ENCODE measurements at places on chromosomes 13 and 19. TPM values are rescaled to one million over a fixed set of nuclear protein-coding genes. Genes with fewer than 3 reads are reported as not detected.

DNA sequence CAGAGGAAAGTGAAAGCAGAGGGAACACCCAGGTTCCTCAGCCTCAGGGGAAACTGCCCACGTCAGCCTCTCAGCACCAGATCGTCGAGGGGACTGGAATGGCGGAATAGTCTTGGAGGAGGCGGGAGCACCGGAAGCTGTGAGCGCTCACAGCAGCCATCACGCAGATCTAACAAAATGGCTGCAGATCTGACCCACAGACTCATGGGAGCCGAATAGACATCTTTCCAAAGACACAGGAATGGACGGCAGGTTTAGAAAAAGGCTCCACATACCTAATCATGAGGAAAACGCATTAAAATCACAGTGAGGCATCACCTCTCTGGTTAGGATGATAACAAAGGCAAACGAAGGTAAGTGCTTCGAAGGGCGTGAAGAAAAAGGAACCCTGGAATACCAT is 11.8 kb upstream of the LILRA2 start:
- H3K36me3 ChIP-seq = no peaks in the 10 kb centered on the region
- H3K27ac ChIP-seq = no peak overlapping the region
- no peak overlapping the region for H3K4me3 ChIP-seq
- no peaks in the 10 kb centered on the region for H3K27me3 ChIP-seq
- DNase-seq = no peak

DNA sequence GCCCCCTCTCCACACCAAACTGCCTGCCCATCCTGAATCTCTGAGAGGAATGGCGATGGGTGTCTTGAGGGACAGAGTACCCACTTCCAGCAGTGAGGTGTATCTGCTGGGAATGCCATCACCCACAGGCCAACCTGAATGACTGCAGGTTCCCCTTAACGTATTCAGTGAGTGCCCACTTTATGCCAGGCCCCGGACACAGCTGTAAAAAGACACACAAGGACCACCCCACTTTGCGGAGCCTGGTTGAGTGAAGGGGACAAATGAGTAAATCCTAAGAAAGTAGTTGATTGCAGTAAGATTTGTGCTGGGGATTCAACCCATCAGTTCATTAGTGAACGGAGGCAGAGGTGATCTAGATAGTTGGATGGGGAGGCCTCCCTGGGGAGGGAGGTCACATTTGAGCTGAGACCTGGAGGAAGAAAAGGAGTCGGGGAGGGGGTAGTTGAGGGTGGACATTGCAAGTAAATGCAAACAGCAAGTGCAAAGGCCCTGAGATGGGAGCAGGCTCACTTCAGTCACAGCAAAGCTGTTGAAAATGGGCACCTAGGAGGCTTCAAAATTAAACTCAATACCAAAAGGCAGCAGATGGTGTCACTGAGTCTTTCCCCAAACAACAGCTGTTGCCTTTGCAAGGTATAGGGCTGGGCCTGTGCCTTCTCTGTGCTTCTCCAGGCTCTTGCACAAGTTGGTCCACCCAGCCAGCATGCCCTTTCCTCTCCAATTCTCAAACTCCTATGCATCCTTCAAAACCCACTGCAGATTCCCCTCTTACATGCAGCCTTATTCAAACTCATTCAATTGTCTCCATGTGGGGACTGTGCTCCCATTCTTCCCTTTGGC is 4.3 kb downstream of the GDF15 start:
- peaks cover 2% of the 10 kb centered on the region for H3K27me3 ChIP-seq
- H3K4me3 ChIP-seq = no peak overlapping the region
- no peak overlapping the region for H3K27ac ChIP-seq
- peaks cover 8% of the 10 kb centered on the region for H3K4me1 ChIP-seq
- DNase-seq = no peak
- H3K36me3 ChIP-seq = no peaks in the 10 kb centered on the region

DNA sequence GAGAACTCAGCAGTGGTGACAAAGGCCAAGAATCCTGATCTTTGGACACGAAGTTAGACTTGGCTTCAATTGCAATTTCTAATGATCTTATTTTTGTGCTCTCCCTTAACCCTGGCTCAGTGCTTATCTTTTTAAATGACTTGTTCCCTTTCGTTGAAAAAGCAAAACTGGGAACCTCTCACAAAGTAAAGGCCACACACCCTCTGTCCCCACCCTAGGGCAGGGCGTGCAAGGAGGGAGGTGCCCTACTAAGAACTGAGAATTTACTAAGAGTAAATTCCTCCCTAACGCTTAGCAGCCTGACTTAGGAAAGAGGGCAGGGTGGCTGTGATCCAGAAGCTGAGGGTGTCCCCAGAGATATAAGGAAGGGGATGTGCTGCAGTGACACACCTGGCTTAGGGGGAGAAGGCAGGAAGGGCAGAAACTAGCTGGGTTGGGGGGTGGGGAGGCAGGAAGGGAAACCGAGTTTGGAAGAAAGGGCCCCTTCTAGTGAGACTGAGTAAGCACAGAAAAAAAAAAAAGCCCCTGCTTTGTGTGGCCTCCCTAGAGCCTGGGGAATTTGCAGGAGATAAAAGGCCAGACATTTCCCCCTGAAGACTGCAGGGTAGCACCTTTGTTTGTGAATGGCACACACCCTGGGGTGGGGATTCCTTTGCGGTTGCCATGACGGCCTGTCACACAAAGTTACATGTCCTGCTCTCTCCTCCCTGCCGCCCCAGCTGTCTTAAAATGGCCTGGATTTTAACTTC is 435.1 kb downstream of the EFNB2 start:
- H3K27ac ChIP-seq = no peak overlapping the region
- no peaks in the 10 kb centered on the region for H3K4me1 ChIP-seq
- H3K27me3 ChIP-seq = no peaks in the 10 kb centered on the region

Gene CFAP97D2
- not detected for polyA plus RNA-seq

Gene PSG1
- polyA plus RNA-seq = not detected
